CD4-positive, alpha-beta T cell treated with Interferon gamma for 1 hour (primary cell): ENCODE measurements at places on chromosomes 2 and 18.

DNA sequence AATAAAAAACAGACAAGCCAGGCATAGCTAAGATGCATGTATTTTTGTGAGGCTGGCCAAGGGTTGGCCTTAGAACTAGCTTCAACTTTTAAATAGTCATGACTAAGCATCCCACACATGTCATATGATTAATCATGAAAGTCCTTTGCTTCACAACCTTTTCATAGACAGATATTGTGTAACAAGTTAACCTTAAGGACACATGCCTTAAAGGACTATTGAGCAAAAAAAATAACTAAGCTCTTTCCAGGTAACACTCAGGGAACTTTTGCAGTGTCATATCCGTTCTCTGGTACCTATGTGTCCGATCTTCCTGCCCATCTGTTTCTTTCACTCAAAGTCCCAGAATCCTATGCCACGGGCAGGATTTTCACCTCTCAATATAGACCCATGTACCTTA lies 498.4 kb downstream of the STK39 start:
- no peak for DNase-seq

DNA sequence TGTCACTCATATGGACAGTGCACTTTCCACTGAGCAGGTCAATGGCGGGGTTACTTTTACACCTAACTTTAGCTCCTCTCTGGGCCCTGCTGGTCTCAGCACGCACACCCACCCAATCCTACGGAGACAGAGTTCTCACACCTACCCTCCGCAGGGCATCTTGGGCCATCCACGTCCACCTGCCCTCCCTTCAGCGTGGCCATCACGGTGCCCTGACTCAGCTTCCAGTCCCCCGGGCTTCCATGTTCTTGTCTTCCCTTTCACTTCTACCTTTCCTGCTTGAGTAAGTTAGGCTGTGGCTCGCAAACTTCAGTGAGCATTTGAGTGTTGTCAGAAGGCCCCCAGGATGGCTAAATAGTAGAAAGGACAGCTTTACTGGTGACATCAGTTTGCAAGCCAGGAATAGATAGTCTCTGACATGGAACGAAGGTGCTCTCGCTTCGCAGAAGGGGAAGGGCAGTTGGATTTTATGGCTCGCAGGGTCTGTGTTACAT lies 232.4 kb downstream of the SEPTIN10 start:
- DNase-seq = no peak

DNA sequence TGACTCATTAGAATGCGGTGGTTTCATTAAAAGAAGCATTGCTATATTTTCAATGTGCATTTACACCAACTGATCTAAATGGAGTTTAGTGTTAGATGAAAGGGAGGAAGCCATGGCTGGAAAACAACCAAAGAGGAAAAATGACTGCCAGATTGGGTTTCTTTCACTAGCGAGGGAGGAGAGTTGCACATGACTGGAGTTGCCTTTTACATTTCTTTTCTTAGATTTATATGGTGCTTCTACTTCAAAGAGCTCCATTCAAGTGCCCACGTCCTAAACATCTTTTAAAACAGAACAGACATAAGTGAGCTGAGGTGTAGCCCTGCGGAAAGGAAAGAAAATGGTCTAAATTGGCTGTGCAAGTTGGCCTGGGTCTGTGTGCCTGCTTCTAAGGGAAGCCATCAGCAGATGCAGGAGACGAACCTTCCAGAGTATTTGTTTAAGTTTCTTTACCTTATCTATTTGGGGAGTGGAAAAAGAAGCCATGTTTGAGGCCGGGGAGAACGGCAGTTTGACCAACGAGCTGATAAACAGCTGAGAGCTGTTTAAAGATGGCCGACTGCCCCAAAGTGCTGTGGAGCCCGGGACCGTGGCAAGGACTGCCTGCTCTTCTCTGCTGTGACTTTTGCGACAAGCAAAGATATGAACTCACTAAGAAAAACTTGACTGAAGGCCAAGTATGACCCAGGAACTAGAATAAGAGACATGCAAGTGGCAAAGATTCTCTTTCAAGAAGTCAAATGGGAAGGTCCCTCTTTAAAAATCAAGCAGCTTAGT lies 327.0 kb downstream of the ZNF516 start:
- no peak for DNase-seq

GRCh38 chr2:142176941-142177340 lies 46.1 kb upstream of the LRP1B start:
- no peak for DNase-seq

GRCh38 chr2:44804406-44805265 lies 136.9 kb upstream of the SIX3 start:
- no peak for DNase-seq

DNA sequence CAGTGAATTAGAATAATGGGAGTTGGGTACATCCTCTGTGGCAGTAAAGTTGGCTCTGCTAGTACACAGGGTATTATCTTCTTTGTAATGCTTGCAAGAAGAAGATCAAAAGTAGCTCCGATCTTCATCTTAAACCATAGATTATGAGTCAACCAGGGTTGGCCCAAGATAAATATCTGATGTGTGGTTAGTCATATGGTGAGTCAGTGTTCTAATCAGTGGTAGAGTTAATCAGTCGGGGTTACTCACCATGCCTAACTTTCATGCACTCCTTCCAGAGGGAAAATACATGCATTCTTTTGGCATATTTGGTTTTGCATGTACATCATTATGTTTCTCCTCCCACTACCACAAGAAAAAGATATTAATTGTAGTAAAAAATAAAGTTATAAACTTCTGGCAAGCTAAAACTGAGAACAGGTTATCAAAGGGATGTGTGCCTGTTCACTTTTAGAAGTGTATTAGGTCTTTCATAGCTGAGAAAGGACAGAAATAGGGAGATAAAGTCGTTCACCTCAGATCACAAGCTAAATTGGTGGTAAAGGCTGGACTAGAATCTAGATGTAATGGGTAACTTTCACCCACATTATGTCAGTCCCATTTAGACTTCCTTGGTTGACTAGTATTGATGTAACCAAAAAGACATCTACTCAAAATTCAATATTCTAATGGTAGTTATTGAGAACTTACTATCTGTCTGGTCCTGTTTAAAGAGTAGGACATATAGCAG lies 684.4 kb downstream of the IRS1 start:
- no peak for DNase-seq

DNA sequence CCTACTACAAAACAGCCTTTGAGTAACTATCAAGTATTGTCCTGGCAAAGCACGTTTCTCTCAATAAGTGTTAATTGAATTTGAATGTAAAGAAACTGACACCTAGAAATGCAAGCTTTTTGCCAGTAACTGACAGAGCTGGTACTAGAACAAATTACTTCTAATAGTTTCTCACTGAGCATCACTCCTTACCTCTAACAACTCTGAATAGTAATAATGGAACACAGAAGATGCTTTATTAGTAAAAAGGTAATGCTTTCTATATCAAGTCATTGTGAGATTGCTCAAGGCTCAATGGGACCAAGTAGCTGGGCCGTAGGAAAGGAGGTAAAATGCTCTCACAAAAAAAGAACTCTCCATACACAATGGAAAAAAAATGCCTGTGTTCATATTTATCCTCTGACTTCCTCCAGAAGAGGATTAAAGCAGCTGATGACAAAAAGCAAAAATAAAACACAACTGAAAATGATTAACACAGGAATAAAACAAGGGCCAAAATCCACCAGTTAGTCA lies 11.8 kb downstream of the RASGRP3 start:
- no peak for DNase-seq

DNA sequence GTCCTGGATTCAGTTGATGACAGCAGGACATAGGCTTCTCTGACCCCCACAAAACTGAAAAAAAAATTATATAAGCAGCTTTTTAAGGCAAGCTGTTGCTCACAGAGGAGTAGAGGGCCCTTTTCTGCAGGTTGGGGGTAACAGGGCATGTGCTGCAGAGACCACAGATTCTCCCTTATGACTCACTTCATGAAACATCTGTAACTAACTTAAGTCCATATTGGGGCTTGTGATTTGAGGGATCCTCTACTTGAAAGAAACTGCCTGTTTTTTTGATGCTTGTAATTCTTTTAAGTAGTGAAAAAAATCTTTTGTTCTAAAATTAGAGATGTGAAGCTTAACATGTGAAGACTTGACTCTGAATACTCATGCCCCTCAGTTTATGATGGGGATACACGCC lies 33.4 kb downstream of the XRCC5 start:
- DNase-seq = no peak

DNA sequence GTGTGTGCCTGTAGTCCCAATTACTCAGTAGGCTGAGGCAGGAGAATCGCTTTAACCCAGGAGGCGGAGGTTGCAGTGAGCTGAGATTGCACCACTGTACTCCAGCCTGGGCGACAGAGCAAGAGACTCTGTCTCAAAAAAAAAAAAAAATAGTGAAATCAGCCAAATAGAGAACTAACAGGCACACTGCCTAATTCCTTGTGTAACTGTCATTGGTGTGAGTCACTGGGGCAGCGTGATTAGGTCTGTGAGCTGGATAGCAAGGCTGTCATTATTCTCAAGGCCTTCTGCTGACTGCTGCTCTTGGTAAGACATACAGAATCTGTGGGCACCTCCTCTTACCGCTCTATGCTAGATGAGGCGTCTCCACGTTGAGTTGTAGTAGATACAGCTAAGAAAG lies 270.3 kb downstream of the NEDD4L start:
- DNase-seq = peak; percentile 59

DNA sequence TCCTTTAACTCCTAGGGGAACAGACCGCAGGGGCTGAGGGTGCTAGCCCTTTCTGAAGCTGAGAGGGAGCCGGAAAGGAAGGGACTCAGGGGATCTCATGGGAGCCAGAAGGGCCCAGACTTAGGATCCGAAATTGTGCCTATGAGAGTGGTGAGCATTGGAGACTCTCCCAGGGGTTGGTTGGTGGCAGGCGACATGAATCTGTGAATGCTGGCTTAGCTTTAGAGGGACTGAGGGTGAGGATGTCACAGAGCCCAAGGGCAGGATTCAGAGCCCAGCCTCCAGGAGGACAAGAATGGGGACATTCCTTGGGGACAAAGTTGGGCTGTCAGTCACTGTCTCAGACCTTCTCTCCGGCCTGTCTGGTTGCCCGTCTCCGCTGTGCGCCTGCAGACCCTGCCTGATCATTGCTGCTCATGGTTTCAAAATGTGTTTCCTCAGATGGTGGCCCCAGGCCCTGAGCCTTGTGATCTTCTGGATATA lies 17.5 kb downstream of the GNLY start:
- no peak for DNase-seq

GRCh38 chr2:216370961-216371712 lies 1.1 kb downstream of the MARCHF4 start:
- no peak for DNase-seq

DNA sequence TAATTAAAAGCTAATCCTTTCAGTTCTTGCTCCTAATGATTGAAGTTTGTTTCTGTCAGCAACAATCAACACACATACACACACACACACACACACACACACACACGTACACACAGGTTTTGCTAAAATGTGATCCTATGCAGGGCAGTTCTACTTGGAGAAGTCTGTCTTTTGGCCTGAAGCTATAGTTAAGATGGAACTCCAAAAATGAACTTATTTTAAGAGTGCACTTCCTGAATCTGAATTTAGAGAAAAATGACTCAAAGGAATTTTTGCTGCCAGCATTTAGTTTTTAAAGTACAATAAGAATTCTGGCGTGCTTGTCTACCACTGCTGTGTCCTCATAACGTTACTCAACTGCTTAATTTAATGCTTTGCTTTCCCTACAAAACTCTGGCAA lies 6.6 kb downstream of the GALNT5 start:
- no peak for DNase-seq

GRCh38 chr2:27152796-27153464 lies 4.1 kb downstream of the TCF23 start:
- DNase-seq = no peak

- no peak for DNase-seq
These were observed 159.5 kb downstream of the SETBP1 start for GRCh38 chr18:44840058-44840790.

DNA sequence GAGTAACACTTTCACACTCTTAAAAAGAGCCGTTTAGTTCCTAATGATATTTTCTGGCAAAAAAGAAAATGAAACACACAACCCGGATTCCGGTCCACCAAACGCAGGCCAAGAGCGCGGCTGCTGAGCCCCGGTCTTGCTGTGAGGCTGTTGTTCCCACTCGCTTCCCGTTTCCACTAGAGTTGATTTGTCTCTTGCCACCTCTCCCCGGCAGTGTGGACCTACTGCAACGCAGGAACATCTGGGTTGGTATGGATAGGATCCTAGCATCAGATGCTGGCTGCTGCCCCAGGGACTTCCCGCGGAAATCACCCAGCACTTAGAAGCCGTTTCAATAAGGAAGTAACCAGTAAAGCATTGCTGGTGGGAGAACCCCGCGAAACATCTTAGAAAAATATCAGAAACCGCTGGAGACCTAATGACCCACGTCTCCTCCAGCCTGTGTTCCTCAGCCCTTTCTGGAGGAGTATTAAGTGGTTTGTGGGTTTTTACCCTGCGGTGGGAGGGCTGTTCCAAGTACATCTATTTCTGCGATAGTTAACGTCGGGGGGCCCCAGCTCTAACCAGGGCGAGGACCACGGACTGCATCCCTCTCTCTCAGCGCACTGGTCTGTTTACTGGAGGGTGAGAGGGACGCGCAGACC lies 939 bp downstream of the DOCK10 start:
- DNase-seq = peak; percentile 71

- no peak for DNase-seq
These were observed 251.3 kb downstream of the PARD3B start for GRCh38 chr2:204796581-204796980.

- DNase-seq = no peak
These were observed at the start of gene AKAIN1 for GRCh38 chr18:5197032-5197434. Gene AKAIN1, minus strand, starts transcription at chr18:5197257. Its CDS starts 204 bp downstream, at chr18:5197053.

DNA sequence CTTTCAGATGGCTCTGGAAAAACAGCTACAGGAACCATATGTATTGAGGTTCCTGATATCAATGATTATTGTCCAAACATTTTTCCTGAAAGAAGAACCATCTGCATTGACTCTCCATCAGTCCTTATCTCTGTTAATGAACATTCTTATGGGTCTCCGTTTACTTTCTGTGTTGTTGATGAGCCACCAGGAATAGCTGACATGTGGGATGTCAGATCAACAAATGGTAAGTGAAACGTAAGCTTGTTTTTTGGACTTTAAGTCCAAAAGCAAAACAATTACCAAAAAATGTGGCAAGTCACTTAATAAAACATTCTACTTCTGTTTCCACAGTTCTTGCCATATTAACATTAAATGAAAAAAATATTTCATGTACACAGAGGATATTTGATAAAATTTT lies 26.8 kb downstream of the DSG4 start:
- DNase-seq = no peak

DNA sequence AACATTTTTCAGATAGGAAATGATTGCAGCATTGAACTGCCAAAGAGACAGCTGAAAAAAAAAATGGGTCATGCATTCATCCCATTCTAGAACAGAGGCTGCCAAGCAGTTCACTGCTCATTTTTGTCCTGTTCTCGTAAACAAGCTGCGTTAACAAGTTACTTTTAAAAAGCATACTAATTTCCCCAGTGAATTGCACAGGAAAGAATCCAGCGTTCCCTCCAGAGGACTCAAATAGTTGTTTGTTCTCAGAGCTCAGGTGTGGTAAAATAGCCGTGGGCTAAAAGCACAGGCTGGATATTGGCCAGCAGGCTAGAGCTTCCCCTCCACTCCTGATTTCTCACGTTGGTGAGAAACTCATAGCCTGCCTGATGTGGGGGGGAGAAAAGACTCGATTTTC lies 76.1 kb upstream of the AQP4 start:
- no peak for DNase-seq
